ENCODE measurements at places on chromosomes 2 and 18.

DNA sequence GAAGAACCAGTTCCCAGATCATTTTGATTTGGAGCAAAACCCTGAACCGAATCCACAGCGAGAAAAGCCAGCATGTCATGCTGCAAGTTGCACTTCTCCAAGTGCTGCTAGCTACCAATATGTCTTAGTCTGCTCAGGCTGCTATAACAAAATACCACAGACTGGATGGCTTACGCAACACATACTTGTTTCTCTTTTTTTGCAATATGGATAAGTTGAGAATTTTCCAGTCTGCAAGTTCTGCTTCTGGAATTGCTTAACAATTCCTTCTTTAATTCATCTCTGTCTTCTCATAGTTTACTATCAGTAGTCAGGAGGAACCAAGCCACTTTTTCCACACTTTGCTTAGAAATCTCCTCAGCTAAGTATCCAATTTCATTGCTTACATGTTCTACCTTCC is 105.9 kb upstream of the RBBP8 start:
- no peak for DNase-seq

DNA sequence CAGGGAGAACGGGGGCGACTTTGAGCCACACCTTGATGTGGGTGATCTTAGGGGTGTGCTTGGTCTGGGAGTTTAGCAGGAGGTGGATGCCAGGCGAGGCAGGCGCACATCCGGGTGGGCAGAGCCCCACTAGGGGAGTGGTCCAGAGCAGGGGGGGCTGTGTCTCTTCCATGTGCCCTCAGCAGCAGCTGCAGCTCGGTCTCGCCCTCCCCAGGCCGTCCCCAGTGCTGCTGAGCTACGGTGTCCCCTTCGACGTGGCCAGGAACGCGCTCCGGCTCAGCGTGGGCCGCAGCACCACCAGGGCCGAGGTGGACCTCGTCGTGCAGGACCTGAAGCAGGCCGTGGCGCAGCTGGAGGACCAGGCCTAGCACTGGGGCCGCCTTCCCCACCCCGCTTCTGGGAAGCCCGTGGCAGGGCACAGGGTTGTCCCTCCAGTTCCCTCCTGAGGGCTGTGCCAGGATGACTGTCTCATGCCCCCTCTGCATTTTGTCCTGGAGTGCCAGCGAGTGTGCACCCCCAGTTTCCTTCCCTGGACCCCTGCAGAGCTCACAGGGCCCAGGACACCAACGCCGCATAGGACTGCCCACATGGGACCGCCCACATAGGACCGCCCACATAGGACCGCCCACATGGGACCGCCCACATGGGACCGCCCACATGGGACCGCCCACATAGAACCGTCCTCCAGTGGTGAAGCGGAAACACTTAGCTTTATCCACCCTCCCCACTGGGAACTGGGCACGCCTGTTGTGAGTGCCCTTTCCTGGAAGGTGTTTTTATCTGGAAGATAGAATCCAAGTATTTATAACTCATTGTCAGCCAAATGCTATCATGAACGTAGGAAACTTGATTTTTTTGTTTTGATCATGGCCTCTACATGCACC is 1.9 kb upstream of the ESPNL start:
- no peak for DNase-seq

- DNase-seq, result no peak
Observed at GRCh38 chr2:158923180-158923594, 45.3 kb upstream of the TANC1 start.

DNA sequence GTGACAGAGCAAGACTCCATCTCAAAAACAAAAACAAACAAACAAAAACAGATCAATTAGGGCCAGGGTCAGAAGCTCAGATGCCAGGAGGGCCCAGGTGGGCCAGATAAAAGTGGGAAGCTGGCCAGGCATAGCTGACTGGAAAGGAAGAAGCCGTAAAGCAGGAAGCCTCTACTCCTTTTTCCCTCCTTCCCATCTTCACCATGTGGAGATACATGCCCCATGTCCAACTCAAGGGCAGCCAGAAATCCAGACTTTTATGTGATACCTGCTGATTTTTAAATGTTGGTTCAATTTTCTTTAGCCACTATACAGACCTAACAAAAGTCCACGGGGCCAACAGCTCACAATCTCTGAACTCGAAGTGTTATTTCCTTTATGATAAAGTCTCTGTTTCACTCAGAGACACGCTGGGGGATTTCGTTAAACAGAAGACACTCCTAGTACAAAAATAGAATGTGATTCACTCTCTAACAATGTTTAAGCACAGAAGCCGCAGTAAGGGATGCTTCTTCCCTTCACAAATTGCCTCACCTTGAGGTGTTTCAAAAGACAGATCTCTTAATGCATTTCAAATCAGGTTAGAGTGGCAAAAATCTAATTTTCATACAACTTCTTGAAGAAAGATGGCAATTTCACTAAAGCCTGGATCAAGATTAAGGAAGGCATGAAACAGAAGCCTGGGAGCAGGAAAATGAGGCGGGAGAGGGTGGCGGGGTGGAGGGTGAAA is 14.0 kb downstream of the TMEM247 start:
- DNase-seq, result no peak

GRCh38 chr2:151767536-151767935 is 33.3 kb upstream of the NEB start:
- DNase-seq, result no peak

- no peak for DNase-seq
Observed at GRCh38 chr18:64678048-64678447, 529.2 kb upstream of the LINC00305 start.

GRCh38 chr18:23966909-23967308 is 47.6 kb upstream of the TTC39C start:
- DNase-seq, result no peak

- DNase-seq, result no peak
Observed at GRCh38 chr2:68918497-68918896, 34.2 kb downstream of the GKN2 start.

GRCh38 chr2:143229411-143229810 is 100.2 kb downstream of the ARHGAP15 start:
- no peak for DNase-seq

GRCh38 chr18:57913686-57914085 is 110.6 kb upstream of the ATP8B1 start:
- DNase-seq, result no peak

DNA sequence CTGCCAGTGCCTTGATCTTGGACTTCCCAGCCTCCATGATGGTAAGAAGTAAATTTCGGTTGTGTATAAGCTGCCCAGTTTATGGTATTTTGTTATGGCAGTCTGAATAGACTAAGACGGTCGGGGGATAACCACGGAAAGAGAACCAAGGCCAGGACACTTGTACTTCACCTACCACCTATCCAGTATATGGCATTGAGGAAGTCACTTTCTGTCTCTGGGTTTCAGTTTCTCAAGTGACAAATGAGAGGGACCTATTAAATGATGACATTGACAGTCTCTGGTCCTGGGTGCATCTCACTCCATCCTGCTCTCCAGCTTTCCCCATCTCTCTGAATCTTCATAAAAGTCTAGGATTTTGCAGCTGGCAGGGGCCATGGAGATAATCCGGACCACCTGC is 183.8 kb upstream of the MSH6 start:
- DNase-seq, result no peak

- DNase-seq, result no peak
Observed at GRCh38 chr18:47870605-47871004, 59.9 kb downstream of the SMAD2 start.

DNA sequence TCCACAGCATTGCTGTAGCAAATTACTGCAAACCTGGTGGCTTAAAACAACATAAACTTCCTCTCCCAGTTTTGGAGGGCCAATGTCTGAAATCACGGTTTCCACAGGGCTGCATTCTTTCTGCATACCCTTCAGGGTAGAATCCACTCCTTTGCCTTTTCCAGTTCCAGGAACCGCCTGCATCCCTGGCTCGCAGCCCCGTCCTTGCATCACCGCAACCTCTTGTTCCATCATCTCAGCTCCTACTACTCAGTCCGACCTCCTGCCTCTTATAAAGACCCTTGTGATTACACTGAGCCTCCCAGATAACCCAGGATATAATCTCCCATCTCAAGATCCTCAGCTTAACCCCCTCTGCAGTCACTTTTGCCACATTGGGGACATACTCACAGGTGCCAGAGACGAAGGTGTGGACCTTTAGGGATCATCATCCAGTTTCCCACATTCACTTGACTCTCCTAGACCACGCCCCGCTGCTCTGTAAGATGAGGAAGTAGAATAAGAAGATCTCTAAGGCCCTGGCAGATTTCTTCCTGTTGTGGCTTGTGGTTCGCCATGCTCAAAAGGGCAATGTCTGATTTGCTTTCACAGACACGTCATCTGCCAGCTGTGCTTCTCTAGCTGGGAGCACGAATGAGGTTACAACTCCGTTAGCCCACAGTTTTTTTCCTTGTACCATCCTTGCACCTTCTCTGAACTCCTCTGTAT is 103.6 kb upstream of the AGAP1 start:
- DNase-seq, result no peak

DNA sequence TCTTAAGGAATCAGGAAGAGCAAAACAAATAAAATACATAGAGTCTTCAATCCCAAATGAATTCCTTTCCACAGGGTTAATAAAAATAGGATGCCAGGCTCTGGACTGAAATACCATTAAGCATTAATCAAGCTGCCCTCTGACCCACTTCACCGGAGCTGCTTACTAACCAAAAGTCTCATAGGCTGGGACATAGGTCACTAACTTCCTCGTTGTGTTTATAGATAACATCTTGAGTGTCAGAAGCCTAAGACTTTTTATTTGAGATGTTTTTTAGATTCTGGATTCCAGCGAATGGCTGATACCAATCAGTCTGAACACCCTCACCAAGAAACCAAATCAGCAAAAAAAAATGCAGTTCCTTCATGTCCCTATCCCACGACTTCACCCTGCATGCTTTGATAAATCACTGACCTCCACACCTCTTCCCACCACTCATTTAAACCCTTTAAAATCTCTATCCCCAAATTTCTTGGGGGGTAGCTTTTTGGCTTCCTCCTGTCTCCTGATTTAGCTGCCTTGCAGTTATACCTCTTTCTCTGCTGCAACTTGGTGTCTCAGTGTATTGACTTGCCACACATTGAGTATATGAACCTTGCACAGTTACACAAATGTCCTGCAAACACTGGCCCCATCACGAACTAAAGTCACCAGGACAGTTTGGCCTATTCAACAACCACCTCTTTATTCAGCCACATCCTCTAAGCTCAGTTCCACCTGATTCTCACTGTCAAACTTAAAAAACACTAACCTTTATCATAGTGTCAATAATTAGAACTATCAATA is 399.3 kb downstream of the METTL4 start:
- no peak for DNase-seq

DNA sequence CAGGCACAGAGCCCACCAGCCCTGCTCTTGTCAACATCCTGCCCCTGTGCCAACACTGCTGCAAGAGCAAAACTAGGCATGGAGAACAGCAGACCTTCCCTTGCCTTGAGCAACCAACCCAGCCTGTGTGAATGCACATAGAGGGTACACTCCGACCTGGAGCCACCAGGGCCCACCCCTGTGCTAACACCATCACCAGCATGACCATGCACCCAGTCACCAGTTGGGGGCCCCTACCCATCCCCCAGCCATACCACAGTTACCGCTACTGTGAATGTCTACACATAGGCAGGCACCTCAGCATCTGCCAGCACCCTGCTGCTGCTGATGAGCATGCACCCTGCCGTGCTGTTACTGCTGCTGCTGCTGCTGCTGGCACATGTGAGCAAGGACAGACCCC is 301.9 kb upstream of the ST6GAL2 start:
- DNase-seq, result no peak

- peak; percentile 47 for DNase-seq
Observed at GRCh38 chr2:82790206-82791021, 1668.7 kb downstream of the SUCLG1 start.

DNA sequence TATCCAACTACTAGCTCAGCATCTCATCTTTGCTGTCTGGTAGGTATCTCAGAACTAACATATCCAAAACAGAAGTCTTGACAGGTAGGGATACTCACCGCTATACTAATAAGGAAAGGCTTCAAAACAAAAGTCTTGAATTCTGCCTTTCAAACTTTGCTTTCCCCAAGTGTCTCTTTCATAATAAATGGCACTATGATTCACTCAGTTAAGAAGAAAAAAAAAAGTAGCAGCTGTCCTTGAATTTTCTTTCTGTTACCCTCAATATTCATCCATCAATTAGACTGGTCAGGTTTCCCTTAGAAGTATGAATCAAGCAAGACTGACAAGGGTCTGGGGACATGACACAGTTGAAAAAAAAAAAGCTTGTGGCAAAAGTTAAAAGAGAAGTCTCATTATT is 175.1 kb downstream of the GULP1 start:
- no peak for DNase-seq

- DNase-seq, result no peak
Observed at GRCh38 chr2:159175182-159175581, 111.3 kb downstream of the WDSUB1 start.

DNA sequence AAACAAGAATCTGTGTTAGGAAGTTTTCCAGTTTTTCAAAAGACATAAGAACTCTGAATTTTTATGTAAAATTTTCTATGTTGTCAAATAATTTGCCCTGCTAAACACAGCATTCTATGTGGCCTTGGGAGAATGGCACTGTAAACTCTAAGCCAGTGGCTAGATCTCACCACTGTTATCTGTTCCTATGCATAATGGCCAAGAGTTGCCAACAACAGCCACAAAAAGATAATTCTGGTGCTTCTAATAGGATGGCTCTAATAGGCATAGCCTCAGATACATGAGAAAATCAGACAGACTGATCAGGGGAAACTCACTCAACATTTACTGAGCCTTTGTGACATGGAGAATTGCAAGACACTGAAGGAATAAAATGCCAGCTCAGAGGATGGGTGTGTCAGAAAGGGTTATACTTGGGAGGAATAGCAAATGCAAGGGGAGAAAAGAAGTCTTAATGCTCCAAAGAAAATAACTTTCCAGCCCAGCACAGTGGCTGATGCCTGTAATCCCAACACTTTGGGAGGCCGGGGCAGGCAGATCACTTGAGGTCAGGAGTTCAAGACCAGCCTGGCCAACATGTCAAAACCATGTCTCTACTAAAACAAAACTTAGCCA is 63.7 kb downstream of the COBLL1 start:
- no peak for DNase-seq

DNA sequence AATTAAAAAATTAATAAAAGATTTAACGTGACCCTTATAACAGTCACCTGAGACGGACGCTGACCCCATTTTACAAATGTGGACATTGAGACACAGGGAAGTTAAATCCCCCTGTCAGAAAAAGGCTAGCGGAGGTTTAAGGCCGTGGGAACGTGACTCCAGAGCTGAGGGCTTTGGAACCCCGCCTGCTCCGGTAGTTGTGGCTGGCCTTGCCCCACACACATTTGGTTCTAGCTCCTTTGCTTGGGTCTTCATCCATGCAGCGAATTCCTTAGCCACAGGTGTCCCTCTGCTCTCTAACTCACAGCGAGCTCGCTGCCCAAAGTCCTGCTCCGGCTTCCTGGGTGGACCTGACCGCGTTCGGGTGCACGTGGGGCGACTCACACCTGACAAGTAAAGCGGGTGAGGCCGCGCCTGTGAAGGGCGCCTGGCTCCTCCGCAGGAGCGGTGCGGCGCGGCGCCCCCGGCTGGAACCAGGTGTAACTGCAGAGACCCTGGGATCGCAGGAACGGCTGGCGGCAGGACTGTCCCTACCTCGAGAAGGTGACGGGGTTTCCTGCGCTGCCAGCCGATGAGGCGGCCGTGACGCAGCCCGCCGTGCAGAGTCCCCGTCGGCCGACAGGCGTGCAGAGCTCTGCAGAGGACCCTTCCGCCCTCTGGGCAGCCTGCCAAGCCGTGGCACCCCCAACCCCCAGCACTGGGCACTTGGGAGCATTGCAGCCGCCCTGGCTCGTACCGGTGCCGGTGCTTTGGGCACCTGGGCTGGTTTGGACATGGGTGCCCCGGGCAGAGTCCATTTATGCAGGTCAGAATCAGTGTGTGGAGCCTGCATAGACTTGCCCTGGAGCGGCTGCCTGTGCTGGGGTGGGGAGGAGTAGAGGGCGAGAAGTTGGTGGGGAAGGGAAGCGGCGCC is 2.4 kb upstream of the PROC start:
- peak; percentile 80 for DNase-seq

GRCh38 chr2:62478093-62478580 is 27.9 kb downstream of the TMEM17 start:
- no peak for DNase-seq

Measured in retina (tissue), 1 donor.